ENCODE measurements at places on chromosomes 12 and 14.

DNA sequence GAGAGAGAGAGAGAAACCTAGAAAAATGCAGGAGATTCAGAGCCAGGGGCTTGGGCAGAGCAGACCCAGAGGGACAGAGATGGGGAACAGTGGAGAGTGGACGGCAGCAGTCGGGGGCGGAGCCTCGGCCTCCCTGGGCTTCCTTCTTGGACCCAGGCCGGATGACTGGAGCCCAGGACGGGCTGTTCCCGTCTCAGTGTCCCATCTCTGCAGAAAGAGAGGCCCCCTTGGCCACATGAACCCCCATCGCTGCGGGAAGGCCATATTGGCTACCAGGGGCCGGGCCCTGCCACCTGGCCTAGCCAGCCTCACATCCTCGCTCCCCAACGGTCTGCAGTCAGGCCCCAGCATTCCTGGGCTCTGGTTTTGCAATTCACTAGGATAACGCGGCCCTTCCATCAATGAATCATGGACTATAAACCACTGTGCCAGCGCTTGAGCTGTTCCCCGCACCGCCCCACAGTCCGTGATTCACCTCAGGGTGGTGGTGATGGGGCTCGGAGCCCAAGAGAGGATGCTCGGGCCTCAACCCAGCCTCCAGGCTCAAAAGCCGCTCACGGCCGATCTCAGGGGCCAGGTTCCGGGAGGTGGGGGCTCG lies 116.5 kb downstream of the RFLNA start:
- no peak for DNase-seq

GRCh38 chr12:111010916-111011657 lies 90.7 kb upstream of the MYL2 start:
- no peak for DNase-seq

DNA sequence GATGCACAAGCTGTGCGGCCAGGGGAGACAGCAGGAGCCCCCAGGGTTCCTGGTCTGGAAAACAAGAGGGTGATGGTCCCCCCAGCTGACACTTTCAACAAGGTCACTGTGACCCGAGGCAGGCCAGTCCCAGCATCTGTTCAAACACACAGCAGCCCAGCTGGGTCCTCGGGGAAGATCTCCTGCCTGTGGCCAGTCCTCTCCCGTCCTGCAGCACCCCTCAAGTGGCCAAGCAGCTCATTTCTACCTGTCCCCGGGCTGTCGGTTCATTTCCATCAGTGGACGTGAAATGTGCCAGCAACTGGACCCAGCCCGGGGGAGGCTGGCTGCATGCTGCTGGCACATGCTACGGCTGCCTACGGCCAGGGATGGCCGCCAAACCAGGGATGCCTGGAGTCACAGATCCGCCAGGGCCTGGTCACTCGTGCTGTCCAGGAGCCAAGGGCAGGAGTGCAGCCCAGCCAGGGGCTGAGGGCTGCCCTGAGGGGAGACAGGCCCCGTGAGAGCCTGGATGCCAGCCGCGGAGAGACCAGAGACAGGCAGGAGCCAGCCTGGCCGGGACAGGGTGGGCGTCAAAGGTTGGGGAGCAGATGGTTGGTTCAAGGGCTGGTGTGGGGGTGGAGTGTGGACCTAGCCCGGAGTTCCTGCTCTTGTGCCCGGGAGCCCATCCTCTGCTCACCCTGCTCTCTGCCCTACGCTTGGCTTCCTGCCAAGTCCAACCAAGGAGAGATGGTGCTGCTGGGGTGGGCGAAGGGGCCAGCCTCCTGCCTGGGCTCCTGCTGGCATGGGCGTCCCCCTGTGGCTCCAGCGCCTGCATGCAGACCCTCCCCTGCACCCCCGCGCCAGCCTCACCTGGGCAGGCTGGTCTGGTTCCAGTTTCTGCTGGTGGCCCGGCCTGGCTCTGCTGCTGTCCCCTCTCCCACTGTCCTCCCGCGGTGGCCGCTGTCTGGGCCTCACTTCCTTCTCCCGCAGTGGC lies 143.8 kb downstream of the ADGRD1 start:
- no peak for DNase-seq

DNA sequence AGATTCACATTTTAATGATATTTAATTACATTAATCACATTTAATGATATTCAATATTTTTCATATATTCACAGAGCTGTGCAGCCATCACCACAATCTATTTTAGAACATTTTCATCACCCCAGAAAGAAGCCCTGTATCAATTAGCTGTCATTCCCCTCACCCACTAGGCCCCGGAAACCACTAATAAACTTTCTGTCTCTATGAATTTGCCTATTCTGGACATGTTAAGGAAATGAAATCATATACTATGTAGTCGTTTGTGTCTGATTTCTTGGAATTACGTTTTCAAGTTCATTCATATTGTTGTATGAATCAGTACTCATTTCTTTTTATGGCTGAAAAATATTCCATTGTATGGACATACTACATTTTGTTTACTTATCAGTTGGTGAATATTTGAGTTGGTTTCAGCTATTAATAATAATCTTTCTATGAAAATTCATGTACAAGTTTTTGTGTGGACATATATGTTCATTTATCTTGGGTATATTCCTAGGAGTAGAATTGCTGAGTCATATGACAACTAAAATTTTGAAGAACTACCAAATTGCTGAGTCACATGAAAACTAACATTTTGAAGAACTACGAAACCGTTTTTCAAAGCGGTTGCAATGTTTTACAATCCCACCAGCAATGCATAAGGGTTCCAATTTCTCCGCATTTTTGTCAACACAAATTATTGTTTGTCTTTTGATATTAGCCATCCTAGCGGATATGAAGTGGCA lies 11.7 kb upstream of the OTOGL start:
- DNase-seq: no peak

DNA sequence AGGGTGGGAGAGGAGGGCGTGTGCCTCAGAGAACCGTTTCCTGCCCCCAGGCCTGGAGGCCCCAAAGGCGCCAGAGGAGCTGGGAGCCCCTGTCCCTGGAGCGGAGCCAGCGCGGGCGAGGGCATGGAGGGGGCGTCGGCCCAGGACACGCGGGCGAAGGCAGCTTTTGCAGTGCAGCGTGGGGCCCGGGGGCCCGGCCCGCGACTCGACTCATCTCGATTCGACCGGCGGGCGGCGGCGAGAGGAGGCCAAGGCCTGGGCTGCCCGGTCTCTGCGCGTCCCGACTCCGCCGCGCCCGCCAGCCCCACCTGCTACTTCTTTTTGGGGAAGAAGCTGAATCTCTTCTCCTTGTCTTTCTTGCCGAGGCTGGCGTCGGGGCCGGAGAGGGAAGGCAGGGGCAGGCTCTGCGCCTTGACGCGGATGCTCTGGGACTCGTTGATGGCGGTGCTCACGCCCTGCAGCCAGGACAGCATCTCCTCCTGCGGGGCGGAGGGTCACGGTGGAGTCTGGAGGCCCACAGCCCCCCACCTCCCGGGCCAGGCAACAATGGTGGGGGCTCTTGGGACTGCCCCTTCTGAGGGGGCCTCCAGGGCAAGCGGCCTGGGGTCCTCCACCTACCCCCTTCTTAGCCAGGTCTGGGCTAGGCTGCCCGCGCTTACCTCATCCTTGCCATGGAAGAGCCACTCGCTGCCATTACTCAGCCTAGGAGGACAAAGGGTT lies 44.9 kb downstream of the PLEKHG3 start:
- no peak for DNase-seq

GRCh38 chr14:73245480-73246325 lies 8.4 kb downstream of the PAPLN start:
- peak; percentile 13 for DNase-seq

- no peak for DNase-seq
Measured at GRCh38 chr12:124432376-124432775, 135.0 kb downstream of the NCOR2 start.

DNA sequence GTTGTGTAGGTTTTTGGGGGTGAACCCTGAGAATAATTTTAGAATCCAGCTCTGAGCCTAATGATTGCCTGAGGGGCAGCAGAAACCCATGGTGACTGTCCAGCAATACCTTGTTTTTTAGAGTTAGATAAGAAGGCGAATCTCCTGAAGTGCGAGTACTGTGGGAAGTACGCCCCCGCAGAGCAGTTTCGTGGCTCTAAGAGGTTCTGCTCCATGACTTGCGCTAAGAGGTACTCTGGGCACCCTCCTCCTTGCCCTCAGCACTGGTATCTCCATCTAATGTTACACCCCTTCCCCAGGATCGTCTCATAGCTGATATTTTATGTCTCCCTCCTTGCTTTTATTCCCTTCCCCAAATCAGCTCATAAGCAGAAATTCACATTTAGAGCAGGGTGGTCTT lies 12.7 kb downstream of the M6PR start:
- no peak for DNase-seq

- DNase-seq: no peak
Measured at GRCh38 chr12:31023271-31023724, 50.4 kb upstream of the DDX11 start.

GRCh38 chr12:108690191-108690518 lies 41.2 kb downstream of the CORO1C start:
- no peak for DNase-seq

DNA sequence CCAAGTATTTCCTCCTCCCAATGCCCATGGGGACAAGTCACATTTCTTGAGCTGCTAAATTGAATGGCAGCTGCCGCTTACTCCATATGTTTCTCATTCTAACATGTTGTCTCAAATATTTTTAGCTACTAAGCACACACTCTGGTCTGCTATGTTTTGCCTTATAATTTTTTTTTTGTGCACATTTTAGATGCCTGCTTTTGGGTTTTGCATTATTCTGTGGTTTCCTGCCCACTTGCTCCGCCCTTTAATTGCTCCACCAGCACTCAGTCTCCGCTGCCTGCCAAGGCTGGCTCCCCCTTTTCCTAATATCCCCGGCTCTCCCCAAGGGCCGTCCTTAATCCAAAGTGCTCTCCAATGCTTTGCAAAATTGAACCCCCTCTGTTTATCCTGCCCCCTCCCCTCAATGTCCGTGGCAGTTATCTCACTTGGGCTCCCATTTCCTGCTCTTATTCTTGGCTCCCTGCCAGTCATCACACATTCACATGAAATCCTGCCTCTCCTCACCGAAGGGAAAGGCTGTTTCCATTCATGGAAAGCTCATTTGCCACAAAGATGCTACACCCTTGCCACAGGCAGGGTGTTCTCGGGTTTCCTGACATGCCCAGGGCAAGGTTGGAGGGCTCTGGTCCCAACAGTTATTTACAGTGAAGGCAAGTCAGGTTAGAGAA lies 79.4 kb downstream of the C12orf75 start:
- no peak for DNase-seq

DNA sequence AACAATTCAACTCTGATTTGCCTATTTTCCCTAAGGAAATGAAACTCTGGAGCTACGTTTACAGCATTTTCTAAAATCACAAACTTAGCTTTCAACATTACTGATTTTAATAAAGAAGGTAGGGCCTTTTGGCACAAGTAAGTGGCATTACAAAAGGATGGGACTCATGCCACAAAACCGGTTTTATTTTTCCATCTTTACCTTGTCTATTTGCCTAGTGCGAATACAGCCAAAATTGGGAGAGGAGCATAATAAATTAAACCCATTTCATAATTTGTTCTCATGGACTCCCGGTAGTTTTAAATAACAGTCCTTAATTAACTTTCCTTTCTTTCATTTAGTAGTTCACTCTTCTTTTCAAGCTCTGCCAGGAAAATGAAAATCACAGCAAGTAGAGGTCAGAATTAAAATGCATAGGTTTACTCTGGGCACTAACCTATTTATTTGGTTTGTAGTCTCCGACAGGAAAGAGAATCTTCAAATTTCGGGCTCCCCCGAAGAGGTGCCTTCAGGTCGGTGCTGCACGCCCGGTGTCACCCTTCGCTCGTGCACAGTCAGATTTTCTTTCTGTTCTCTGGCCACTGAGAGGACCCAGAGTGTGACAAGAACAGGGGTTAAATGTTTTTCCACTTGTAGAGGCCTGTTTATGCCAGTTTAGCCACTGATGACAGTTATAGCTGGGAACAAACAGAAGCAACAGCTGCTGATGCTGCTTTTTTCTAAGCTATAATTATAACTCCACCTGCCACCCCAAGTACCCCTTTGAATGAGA lies at the start of gene BEST3:
Gene BEST3 (minus strand): TSS at position 535 of the 772 bp plus-strand sequence. CDS start 1,505 bp downstream, outside the sequence.
- no peak for DNase-seq

GRCh38 chr12:4766445-4766844 lies 46.2 kb downstream of the GALNT8 start:
- no peak for DNase-seq

DNA sequence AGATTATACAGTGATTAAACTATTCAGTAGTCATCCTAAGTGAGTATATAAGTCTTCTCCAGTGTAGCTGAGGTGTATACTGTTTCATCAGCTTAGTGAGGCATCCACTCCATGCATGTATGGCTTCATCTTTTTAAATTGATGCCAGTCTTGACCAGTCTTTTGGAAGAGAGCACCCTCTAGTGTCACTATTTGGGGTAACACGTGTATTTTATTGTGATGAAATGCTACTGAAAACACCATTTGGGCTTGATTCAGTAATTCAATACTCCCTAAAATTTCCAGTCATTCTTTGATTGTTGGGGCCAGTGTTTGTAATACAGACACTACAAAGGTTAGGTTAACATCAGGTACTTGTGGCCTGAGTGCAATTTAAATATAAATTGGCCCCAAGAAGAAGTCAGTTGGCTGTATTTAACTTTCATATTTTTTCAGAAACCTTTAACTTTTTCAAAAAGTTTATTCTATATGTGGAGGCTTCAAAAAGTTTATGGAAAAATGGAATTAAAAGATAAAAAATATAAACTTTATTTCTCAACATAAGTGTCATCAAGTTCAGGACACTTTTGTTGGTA lies 35.3 kb downstream of the MIPOL1 start:
- DNase-seq: no peak

GRCh38 chr14:68065322-68065721 lies 245.7 kb downstream of the RAD51B start:
- DNase-seq: no peak

GRCh38 chr14:99647411-99647810 lies 2.5 kb downstream of the HHIPL1 start:
- no peak for DNase-seq

GRCh38 chr14:93909429-93910128 lies 17.6 kb upstream of the FAM181A start:
- DNase-seq: no peak

DNA sequence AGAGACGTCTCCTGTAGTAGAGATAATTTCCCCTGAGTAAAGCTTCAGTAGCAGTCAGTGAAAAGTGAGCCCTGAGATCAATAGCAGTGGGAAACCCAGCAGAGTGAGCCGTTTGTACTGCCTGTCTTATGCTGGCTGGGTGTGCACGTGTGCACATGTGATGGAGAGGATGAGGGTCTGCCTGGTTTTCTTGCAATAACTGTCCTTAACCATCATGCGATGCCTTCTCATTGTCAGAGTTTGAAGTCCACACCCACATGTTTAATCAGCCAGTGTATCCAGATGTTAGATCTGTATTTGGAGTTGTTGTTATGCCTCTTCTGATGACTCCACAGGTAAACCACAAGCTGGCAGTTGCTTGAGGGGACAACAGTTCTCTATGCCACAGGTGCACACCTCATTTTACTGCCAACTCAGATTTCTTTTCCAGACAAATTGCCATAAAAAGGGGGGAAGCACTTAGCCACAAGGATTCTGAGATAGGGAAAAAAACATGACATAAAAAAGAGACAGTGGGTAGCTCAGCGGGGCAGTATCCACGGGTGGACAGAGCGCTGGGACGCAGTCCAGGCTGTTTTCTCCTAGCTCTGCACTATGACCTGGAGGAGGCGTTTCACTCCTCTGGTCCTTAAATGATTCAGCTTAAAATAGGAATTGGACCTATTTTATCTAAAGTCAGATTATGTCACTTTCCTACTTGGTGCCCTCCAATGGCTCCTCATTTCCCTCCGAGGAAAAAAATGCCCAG lies 192.3 kb downstream of the ANO6 start:
- DNase-seq: no peak

All from stimulated activated CD4-positive, alpha-beta T cell treated with anti-CD3 and anti-CD28 coated beads, TNF-alpha, amount 100 ng/mL, for 24 hours (primary cell).